ENCODE measurements at places on chromosomes 16 and 17.

DNA sequence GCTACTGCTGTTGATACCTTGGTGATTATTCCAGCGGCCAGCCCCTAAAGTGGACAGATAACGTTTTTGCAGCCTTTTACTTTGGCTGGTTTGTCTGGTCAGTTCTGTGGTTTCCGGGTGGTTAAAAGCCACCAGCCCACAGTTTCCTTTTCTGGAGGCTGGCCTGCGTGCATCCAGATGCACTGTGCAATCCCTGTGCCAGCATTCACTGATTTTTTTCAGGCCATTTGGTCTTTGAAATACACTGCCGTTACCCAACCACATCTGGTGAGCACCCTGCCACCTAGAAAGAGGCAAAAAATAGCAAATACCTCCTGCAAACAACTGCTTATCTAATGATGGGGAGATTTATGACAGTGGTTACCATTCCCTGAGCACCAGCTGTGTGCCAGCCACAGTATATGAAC, 797 bp downstream of the NUDT7 start:
- no peak for DNase-seq

GRCh38 chr16:28219282-28219681, 7.5 kb upstream of the XPO6 start:
- DNase-seq = no peak

GRCh38 chr16:28189245-28189644, 22.5 kb downstream of the XPO6 start:
- DNase-seq = no peak

- no peak for DNase-seq
Measured at GRCh38 chr16:872436-873242, 72.1 kb upstream of the GNG13 start.

DNA sequence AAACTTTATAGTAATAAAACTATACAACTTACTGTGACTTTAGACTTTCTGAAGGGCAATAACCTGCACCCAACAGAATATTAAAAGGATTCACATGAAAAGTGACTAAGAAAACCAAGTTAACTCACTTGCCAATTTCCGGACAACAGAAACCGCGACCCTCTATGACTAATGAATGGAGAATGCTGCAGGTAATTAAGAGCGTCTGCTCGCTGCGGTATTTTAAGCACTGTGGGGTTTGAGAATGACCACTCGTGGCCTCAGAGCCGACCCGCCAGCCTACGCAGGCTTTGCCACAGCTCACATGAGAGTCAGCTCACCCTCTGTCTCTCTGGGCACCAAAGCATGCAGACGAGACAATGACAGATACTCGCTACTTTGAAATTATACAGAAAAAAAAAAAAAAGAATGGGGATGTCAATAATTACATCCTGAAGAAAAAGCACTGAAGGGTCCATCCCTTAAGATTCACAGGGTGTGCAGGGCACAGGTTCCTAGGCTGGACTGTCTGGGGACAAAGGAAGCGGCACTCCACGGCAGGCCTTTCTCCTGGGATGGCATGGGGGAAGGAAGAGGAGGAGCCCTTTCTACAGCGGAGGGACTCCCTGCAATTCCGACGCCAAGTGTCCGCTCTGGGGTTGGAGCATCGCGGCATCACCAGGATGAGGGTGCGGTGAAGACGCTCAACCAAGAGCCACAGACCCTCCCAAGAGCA, 35.0 kb downstream of the ZCCHC14 start:
- DNase-seq = no peak

DNA sequence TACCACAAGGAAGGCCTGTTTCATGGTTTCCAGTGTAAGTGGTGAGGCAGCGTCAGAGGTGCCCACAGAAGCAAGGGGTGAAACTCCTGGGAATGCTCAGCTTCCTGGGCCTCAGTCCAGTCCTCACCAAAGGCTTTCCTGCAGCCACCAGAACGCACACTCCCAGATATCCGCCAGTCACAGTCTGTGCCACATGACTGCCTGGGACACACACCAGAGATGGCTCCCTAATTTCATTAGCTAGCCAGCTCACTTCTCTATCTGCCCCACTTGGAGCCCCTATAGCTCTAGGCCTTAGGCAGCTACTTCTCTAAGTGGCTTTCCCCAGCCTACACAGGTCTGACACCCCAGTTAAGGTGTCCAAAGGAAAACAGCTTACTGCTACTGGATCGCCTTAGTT, 77.0 kb downstream of the CYTH1 start:
- no peak for DNase-seq

DNA sequence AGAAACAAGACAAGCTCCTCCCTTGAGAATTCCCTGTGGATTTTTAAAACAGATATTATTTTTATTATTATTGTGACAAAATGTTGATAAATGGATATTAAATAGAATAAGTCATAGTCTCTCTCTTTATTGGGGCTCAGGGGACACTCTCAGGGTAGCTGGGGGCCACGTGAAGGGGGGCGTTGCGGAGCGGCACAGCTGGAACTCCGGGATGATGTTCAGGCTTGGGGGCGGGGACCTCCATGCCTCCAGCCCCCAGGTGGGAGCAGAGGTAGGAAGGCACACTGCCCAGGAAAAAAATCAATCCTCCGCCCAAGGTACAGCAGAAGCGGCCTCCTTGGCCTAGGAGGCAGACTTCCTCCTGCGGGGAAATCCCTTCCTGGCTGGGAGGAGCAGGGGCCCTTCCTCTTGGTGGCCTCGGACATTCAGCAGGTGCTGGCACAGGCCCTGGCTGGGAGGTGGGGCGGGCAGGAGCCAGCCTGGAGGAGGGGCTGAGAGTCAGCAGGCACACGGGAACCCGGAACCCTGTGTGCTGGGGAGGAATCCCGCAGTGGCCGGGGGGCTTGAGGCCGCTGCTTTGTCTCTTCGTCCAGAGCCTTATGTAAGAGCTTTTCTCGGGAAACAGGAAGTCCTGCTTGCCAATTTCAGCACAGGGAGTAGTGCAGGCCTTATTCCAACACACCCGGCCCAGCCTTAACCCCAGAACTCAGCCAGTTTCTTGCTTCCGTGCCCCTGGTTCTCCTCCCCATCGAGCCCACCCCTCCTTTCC, 591 bp upstream of the TNFSF13 start:
- DNase-seq = no peak

GRCh38 chr16:73584157-73584556, 536.2 kb upstream of the ZFHX3 start:
- DNase-seq = no peak

- no peak for DNase-seq
Measured at GRCh38 chr16:70757183-70757582, 43.8 kb downstream of the VAC14 start.
